Brain (organoid and tissue), 16 donors: ENCODE measurements at places on chromosomes 5 and 9.
A peak's percentile ranks its signal among the peaks of the same experiment; 100 is the strongest.

DNA sequence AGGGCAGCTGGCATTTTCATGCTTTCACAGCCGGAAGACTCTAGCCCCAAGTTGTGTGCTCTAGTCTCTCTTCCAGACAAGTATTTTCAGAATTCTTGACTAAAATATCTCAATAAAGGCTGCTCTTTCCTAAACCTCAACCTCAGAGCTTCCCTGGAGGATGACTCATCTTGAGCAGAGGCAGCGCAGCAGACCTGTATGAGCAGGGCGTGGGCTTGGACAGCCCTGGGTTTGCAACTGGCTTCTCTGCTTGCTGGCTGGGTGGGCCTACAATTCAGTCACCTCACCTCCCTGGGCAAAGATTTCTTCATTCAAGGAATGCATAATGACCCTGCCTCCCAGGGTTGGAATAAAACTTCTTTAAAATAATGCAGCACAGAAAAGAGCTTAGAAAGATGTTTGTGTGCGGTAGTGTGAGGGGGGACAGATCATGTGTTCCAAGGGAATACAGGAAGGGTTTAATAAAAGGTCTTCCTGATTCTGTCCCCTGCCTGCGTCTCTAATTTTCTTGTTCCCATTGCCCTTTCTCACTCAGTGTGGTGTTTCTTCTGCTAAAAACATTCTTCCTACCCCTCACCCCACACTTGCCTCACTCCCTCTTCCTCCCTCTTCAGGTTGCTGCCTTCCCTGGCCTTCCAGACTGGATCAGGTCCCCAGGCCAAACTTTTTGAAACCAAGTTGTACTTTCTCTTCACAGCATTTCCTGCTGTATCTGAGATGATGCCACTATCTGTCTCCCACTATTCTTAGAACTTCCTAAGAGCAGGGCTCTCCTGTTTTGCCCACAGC lies 39.4 kb upstream of the MAP1B start:
- DNase-seq = no peak

DNA sequence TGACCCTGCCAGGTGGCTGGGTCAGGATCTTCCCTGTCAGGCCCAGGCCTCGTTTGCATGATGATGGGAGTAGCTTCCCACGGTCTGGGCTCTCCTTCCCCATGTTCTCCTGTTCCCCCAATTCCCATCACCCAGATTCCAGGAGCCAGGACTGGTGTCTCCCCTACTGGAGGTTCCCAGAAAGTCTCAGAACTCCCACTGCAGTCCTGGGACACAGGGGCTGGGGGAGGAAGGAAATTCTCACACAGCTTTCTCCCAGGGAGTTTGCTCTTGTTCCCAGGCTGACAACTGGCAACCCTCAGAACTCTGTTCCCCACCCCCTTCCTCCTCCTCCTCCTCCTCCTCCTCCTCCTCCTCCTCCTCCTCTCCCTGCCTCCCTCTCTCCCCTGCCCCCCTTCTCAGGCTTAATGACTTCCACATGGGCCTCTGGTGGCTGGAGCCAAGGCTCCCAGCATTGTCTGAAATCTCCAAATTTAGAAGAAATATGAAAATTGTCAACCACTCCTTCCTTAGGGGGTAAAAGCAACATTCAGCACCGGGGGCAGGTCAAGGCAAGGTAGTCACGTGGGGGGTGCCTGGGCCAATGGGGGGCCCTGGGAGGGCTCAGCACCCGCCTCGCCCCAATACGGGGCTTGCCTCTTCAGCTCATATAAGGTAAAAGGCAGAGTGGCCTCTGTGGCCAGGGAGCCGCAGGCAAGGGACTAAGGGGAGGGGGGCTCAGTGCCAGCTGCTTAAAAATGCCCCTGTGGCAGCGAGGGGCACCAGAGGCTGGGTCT lies 27.3 kb upstream of the IL17B start:
- no peak for DNase-seq

DNA sequence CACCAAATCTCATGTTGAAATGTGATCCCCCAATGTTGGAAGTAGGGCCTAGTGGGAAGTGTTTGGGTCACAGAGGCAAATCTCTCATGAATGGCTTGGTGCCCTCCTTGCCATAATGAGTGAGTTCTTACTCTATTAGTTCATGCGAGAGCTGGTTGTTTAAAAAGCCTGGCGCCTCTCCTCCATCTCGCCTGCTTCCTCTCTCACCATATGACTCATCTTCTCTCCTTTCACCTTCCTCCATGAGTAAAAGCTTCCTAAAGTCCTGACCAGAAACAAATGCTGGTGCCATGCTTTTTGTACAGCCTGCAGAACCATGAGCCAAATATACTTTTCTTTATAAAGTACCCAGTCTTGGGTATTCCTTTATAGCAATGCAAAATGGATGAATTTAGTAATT lies 20.9 kb upstream of the ARHGAP26 start:
- DNase-seq = no peak

DNA sequence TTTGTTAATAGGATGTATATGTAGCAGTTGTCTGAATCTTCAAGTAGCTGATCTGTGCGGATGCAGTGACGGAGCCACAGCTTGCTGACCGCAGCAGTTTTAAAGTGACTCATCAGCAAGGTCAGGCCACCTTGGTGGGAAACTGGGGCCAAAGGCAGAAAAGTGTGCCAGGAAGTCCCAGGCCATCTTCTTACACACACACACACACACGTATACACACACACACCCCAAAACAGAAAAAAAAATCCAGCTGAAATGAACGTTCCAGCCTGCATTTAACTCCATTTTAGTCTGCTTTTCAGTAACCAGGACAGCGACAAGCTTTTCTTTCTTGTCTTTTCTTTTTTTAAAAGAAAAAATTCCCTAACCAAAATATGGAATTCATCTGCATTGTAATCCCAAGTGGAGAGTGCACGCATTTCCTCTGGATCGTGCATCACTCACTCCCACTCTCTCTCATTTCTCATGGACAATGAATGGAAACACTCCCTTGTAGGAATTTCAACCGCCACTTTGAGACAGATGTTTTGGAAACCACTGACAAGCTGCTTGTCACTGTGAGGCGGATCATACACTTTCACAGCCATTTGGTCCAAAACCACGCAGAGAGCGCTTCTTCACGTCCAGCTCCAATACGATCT lies 103.9 kb downstream of the LHFPL2 start:
- DNase-seq = no peak

GRCh38 chr5:34895641-34896419 lies 19.5 kb downstream of the RAD1 start:
- DNase-seq = no peak

- no peak for DNase-seq
Measured at GRCh38 chr9:76379494-76379893, 14.7 kb downstream of the RFK start.

DNA sequence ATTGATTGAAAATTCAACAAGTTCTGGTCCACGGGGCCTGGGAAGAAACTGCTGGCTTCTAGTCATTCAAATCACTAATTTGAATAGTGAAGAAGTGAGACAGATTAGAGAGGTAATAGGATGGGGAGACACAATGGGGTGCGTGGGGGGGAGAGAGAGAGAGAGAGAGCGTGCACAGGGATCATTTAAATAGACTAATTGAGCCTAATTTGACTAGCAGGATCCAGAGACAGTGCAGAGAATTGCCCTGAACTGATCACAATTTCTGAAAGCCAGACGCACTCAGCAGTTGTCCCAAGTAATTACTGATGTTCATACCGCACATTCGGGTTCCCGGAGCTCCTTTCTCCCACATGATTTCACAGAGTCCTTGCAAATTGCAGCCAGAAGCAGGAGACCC lies 50.3 kb upstream of the C5orf58 start:
- no peak for DNase-seq

- no peak for DNase-seq
Measured at GRCh38 chr9:108663422-108663821, 192.4 kb downstream of the ACTL7B start.

DNA sequence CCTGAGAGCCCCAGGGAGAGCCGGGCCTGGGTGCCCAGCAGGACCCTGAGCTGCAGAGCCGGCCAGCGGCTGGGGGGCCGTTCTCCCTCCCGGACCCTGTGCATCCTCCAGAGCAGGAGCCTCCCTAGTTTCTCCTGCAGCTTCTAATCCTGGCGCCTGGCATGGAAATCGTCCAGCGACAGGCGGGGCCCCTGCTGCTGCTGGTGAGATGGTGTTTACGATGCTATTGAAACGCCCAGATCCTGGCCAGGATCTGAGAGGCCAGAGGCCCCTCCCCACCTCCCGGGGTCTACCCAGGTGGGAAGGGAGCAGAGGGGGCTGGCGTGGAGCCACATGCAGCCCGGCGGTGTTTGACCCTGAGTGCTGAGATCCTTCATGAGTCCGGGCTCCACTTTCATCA lies 38.2 kb upstream of the CEP72 start:
- no peak for DNase-seq

DNA sequence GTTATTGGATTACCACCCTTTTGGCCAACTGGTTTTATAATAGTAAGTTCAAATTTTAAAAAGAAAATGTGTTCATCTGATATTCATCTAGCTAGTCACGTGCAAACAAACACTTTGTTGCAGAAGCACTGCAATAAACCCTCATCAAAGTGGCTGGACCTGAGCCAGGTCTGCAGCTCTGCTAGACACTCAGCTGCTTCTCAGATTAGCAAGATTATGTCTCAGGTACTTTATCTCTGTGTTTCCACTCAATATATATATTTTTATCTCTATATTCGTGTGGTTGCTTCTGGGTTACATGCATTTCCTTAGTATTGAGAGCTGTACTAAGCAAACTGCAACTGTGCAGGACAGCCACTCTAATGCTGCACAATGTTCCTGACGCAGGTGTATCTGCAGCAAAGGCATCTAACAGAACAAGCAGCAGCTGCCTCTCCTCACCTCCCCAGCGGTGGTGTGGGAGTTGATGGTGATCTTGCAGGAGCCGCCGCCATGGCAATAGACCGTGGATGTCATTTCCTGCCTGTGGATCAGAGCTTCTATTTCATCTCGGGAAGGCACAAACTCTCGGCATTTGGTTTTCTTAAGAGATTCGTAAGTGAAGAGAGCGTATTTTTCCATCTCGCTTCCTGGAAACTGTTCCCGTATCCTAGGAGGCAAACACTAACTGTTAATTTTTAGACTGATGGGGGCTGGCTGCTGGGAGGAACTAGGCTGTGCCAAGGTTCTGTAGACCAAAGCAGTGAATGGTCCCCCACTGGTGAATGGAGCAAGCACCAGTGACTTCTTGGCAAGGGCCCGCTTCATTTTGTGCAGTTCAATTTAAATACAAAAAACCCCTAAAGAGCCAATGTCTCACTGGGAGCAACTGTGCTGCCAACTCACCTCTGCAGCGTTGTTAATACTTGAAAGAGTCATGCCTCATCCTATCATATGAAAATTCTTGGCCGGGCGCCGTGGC lies 56.7 kb upstream of the RETREG1 start:
- peak; percentile 74 for DNase-seq

GRCh38 chr5:154189256-154189818 lies 1.2 kb upstream of the GALNT10 start:
- peak; percentile 42 for DNase-seq

GRCh38 chr5:162637481-162637880 lies 569.9 kb downstream of the GABRG2 start:
- DNase-seq = no peak

DNA sequence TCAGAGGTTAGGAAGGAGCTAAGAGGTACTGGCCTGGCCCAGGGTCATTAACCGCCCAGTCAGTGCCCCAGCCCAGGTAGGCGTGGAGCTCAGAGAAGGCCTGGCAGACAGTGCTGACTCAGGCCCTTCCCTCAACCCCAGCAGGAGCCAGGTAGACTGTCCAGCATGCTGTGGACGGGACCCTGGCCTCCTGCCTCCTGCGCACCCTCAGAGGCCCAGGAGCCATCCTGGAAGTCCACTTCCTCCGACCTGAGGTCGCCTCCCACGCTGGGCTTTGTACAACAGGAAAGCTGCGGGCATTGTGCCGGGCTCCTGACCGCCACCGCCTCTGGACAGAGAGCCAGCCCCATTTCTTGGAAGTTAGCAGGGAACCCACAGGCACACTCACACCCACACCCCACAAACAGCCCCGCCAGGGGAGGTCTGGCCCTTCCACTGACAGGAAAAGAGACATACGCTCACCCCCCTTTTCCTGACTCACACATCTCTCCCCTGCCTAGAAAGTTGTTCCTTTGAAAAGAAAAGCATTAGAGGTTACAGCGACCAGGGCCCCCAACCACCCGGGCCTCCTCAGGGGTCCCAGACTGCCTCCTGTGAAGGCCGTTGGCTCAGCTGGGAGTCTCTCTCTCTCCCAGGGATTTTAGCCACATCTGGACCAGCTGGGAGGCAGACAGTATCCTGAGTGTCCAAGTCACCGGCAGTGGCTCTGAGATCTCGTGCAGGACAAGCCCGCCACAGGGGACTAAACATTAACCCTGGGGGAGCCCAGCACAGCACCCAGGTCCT lies 7.7 kb downstream of the RALGDS start:
- no peak for DNase-seq

DNA sequence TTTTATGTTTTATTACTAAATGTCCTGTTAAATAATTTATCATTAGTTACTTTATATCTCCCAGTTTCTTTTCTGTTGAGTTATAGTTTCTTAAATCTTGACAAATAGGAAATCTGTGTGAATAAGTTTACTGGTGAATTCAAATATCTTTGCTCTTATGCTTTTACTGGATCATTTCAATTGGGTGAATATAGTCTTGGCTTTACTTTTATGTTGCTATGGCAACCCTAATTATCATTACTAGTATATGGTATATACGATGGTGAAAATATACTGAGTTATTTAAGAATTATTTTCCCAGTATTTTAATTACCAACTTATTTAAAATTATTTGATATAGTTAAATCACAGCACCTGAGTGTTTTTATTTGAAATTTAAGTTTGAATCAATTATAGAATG lies 363.0 kb downstream of the CDH10 start:
- no peak for DNase-seq

- no peak for DNase-seq
Measured at GRCh38 chr9:36793277-36793676, 220.6 kb downstream of the MELK start.

GRCh38 chr5:159741829-159742322 lies 174.4 kb upstream of the ADRA1B start:
- no peak for DNase-seq

- no peak for DNase-seq
Measured at GRCh38 chr9:100890321-100890720, 138.2 kb upstream of the PLPPR1 start.

- no peak for DNase-seq
Measured at GRCh38 chr5:53926026-53926425, 365.6 kb downstream of the NDUFS4 start.

- DNase-seq = no peak
Measured at GRCh38 chr5:74542482-74542881, 98.0 kb downstream of the ENC1 start.

GRCh38 chr5:90881626-90882150 lies 323.1 kb downstream of the ADGRV1 start:
- no peak for DNase-seq

GRCh38 chr5:122442938-122443337 lies 130.9 kb downstream of the SNCAIP start:
- DNase-seq = no peak

- no peak for DNase-seq
Measured at GRCh38 chr5:31397926-31398557, 133.9 kb downstream of the DROSHA start.

- DNase-seq = no peak
Measured at GRCh38 chr9:130837002-130837511, 2.0 kb downstream of the ABL1 start.

DNA sequence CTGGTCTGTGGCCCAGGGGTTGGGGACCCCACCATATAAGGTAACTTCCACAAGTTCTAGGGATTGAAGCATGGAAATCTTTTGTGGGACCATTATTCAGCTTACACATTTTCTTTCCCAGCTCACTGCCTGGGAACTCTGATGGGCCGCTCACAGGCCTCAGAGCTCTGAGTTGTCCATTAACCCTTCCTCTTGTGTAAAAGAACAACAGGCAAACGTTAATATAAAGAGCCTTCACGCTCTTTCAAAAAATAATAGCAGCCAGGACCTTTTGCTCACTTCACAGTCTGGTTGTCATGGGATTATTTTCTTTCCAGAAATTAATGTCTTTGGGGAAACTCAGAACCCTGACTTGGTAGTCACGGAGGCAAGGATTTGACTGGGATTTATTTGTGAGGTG lies 443.3 kb downstream of the AGTPBP1 start:
- DNase-seq = no peak
